ENCODE measurements at places on chromosomes 3 and 15.

GRCh38 chr3:125481786-125482185 is 38.2 kb downstream of the SNX4 start:
- DNase-seq, result no peak

DNA sequence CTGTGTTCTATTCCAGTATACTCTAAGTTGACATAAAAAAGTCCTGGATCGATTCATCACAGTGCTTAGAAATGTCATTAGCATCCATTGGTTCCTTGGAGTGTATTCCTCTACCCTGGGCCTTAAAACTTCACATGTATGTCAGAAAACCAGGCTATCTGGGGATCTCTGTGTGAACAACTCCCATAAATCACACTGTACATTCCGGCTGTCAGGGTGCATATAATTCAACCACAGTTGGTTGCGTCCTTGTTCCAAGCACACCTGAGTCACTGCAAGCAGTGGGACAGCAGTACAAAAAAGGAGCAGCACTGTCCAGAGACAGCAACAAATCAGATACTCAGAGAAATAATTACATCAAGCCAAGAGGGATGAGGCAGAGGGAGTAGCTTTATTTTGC is 52.4 kb downstream of the PDZRN3 start:
- no peak for DNase-seq

GRCh38 chr3:23996095-23996524 is 51.0 kb downstream of the NR1D2 start:
- no peak for DNase-seq

- no peak for DNase-seq
Measured at GRCh38 chr3:175335229-175335628, 476.1 kb downstream of the NAALADL2 start.

GRCh38 chr3:54008099-54008498 is 114.3 kb upstream of the CACNA2D3 start:
- DNase-seq, result no peak

DNA sequence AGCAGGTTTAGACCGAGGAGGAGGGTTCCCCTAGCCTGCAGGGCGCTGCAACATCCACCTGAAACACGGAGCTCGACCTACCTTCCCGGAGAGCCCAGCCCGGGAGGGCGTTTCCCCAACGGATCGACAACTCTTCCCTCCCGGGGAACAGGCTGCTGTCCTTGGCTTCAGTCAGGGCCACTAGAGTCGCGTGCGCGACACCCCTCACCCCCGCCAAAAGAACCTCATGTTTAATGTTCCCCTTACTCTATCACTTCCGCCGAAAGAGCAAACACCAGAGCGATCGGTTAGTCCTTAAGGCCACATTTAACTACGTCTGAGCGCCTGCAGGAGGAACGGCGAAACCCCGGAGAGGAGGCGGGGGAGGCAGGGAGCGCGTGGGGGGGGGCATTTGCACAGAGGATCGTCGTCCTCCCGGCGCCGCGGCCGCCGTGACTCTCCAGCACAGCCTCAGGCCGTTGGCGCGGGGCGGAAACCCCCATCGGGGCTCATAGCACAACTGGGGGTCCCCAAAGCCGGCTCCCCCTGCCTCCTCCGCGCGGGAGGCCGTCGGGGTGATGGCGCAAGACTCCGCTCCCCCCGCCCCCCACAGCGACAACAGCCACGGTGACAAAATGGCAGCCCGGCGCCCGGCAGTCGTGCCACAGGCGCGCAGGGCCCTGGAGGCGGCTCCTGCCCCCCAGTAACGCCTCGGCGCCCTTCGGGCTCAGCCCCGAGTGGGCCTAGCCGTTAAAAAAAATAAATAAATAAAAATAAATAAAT is 3.2 kb downstream of the ANP32A start:
- DNase-seq, result peak; percentile 8
